ENCODE measurements at places on chromosomes 3 and 15.

- no peak for DNase-seq
Observed at GRCh38 chr15:92187975-92188374, 205.7 kb upstream of the ST8SIA2 start.

GRCh38 chr3:76040946-76041345 lies 255.6 kb upstream of the ZNF717 start:
- no peak for DNase-seq

- no peak for DNase-seq
Observed at GRCh38 chr3:56133423-56133822, 334.8 kb downstream of the ERC2 start.

DNA sequence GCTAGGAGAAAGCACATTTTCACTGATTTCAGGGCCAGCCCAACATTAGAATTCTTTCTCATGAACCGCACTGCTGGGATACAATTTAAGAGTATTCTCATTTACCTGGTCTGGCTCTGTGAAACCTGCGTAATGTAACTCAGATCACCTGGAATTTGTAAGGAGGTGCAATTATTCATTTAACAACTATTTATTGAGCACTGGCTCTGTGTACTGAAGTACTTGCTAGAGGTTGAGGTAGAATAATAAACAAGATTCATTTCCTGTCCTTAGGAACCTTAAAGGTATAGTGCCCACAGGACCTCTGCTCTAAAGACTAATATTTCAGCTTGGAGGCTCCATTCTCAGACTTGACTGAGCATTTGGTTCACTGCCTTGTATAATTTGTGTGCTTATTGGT lies 242.2 kb upstream of the ZPLD1 start:
- no peak for DNase-seq

DNA sequence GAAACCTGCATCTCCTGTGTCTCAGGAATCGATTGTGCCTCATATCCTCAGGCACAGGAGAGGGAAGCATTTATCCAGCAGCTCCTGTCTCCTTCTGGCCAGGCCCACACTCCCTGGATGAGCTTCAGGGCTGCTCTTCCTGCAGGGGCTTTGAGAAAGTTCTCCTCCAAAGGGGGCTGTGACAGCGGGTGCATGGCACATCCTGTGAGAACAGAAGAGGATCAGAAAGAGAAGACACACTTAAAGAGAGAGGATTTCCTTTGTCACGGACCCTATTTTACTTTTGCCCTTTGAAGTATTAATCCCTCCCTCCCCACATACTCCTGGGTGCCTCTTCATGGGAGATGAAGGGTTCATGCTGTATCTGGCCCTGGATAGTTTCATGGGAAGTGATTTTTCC lies 46.0 kb downstream of the MFSD1 start:
- DNase-seq: no peak

DNA sequence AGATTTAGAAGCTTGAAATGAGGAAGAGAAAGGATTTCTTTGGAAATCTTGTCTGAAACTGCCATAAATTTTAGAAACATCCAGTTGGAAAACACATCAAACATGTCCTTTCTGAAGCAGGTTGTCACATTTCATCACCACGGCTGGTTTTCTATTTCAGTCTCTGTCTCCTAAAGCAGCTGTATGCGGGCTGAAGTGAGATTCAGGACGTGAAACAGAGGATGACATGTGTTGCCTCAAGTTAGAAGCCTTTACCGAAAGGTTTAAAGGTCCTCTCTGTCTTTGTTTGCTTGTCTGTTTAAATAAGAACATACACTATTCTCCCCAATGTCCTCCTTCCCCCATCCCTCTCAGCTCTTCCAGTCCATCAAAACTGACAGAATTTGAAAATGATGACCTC lies 141.9 kb downstream of the SQOR start:
- DNase-seq: no peak

GRCh38 chr15:46681901-46682300 lies 1035.4 kb upstream of the SEMA6D start:
- no peak for DNase-seq

GRCh38 chr15:78979456-78980320 lies 34.8 kb upstream of the CTSH start:
- DNase-seq: peak; percentile 65

DNA sequence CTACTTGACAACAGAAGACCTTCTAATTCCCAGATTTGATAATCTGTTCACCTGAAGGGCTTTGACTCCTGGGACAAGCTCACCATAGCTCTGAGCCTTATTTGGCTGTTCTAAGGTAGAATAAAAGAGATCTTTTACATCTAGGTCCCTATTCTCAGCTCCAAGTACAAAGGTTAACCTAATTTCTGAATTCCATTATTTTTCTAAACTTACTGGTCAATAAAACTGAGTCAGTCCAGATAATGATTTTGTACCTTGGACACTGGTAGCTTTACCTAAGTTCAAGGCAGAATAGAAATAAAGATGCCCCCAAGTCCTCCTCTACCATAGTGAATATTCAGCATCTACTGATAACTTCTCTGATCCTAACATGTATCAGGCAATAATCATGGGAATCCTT lies 81.8 kb upstream of the MEX3B start:
- no peak for DNase-seq
